ENCODE measurements at places on chromosomes 13 and 19.

- no peak for DNase-seq
Observed at GRCh38 chr13:32545083-32545482, 6.5 kb upstream of the N4BP2L2 start.

DNA sequence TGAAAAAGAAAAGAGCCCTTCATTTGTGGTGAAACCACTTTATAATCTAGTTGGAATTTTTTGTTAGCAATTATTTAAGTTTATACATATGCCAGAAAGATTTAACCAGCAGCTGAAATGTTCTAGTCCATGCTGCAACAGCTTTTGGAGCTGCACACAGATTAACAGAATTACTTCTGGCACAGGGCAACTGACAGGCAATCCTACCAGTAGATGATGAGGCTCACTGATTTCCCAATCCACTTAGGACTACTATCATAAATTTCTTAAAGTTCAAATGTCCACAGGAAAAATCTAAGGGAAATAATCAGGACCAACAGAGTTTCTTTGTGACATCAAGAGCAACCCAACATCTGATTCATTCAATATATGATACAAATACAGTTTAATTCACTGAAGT, 78.8 kb downstream of the CRYL1 start:
- no peak for DNase-seq

DNA sequence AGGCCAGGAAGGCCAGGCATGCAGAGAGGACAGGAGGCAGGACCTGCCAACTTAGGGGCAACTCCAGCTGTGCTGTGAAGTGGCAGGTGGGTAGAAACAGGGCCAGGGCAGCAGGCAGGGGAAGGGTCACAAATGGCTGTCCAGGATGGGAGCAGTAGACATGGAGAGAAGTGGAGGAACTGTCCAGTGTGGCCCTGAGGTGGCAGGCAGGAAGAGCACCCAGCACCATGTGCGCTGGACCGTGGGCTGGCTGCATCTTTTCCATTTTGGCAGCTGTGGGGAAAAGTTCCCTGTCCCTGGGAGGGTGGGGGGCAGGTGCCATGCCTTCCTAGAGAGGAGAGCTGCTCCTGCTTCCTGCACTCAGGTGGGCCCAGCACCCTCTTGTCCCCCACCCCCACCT, 13.8 kb downstream of the DEDD2 start:
- no peak for DNase-seq

- no peak for DNase-seq
Observed at GRCh38 chr19:44876930-44877535, 14.0 kb upstream of the TOMM40 start.

- no peak for DNase-seq
Observed at GRCh38 chr13:33394294-33394932, 108.9 kb upstream of the STARD13 start.

- no peak for DNase-seq
Observed at GRCh38 chr13:77310579-77311279, 16.2 kb downstream of the MYCBP2 start.

- no peak for DNase-seq
Observed at GRCh38 chr13:62537593-62537992, 1121.9 kb upstream of the PCDH20 start.

- DNase-seq, result no peak
Observed at GRCh38 chr19:15021286-15022007, 27.8 kb upstream of the CASP14 start.

- no peak for DNase-seq
Observed at GRCh38 chr19:36987091-36987490, 71.0 kb downstream of the ZNF568 start.

DNA sequence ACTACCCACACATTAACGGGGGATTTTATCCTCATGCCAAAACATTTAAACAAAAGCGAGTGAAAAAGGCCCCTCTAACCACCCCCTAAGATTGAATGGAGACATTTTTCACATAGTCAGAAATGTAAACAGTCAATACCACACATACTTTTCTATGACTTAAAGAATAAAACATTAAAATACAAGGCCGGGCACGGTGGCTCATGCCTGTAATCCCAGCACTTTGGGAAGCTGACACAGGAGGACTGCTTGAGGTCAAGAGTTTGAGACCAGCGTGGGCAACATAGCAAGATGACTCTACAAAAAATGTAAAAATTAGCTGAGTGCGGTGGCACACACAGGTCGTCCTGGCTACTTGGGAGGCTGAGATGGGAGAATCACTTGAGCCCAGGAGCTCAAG, 47.3 kb downstream of the MPHOSPH8 start:
- DNase-seq, result no peak

GRCh38 chr13:25881971-25882451, 169.8 kb downstream of the SHISA2 start:
- DNase-seq, result no peak

GRCh38 chr19:58091251-58091995, 6.6 kb downstream of the ZSCAN18 start:
- DNase-seq, result no peak

DNA sequence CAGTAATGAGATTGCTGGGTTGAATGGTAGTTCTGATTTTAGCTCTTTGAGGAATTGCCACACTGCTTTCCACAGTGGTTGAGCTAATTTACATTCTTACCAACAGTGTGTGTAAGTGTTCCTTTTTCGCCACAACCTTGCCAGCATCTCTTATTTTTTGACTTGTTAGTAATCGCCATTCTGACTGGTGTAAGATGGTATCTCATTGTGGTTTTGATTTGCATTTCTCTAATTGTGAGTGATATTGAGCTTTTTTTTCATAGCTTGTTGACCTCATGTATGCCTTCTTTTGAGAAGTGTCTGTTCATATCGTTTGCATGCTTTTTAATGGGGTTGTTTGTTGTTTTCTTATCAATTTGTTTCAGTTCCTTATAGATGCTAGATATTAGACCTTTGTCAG, 245.0 kb downstream of the MTUS2 start:
- no peak for DNase-seq

DNA sequence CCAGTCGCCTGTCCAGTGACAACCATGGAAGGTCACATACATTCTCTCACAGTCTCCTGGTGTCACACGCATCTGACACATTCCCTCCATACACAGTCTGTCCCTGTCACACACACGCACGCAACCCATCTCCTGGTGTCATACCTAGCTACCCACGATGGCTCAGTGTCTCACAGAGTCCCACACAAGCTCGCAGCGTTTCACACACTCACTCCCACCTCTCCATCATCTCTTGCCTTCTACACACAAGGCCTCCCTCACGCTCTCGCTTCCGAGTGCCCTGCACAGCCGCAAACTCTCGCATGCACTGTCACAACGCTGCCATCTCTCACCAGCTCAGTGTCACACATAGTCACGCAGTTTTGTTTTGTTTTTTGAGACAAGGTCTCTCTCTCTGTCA, 1.2 kb upstream of the GNG8 start:
- DNase-seq, result no peak

DNA sequence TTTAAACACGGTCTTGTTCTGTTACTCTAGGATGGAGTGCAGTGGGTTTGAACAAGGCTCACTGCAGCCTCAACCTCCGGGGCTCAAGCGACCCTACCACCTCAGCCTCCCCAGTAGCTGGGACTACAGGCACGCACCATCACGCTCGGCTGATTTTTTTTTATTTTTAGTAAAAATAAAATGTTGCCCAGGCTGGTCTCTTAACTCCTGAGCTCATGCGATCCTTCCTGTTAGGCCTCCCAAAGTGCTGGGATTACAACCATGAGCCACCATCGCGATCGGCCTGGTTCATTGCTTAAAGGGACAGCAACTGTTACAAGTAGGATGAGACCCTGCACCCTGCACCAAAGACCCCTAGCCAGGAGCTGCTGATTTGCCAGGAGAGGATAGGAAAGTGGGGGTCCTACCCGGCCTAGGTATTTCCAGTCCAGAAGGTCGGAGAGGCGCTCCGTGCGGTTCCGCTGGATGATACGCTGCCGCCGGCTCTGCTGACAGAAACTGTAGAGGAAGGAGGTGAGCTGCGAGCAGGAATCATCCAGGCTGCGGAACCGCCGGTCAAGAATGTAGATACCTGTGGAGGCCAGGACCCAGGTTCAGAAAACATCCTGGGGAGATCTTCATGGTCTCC, 5.1 kb downstream of the FTL start:
- no peak for DNase-seq

DNA sequence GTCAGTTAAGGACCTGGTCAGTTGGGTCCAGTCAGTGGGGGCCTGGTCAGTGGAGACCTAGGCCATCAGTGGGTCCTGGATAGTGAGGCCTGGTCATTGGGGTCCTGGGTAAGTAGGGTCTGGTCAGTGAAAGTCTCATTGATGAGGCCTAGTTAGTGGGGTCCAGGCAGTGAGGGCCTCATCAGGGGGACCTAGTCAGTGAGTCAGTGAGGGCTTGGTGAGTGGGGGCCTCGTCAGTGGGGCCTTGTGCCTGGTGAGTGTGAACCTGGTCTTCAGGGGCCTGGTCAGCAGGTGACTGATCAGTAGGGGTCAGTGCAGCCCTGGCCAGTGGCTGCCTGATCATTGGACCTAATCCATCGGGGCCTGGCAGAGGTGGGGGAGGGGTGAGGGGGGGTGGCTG, 42.6 kb upstream of the TPM4 start:
- DNase-seq, result no peak

DNA sequence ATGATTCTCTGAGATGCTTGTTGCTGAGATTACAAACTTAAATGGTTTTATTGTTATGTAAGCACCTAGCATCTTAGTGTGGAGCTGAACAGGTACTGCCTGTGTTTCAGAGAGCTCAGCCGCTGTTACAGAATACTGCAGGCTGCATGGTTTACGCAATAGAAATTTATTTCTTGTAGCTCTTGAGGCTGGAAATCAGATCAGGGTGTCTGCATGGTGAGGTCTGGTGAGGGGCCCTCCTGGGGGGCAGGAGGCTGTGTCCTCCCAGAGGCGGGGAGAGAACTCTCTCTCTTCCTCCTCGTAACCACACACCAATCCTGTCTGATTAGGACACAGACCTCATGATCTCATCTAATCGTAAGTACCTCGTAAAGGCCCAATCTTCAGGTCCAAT, 13.1 kb downstream of the ATP11A start:
- no peak for DNase-seq

GRCh38 chr19:51415187-51415586, 2.3 kb downstream of the SIGLEC10 start:
- DNase-seq, result no peak

- no peak for DNase-seq
Observed at GRCh38 chr13:30618930-30619279, 1.2 kb downstream of the USPL1 start.

DNA sequence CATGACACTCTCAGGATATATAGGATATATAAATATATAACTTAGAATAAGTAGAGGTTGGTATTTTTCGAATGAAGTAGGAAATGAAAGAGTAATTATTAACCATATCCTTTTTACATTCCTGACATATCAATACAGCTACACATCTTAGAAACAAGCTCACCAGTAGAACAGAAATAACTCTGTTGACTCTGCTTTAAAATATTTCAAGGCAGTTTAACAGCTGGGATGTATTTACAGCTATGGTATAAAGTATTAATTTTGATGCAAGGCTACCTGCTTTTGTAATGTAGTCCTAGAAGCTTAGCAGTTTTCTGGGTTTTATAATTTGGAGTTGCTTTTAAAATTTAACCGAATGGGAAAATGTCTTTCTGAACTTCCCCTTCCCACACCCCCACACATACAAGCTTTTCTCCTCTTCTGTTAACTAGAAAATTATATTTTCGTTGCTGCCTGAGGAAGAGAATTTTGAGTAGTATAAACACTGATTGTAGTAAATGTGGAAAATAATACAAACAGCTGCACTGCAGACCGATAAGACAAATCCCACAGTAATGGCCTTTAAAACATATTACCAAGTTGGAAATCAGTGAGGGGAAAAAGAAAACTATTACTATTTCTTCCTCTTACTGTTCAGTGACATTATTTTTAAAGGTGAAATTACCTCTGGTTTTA, 147.7 kb downstream of the GGACT start:
- no peak for DNase-seq

DNA sequence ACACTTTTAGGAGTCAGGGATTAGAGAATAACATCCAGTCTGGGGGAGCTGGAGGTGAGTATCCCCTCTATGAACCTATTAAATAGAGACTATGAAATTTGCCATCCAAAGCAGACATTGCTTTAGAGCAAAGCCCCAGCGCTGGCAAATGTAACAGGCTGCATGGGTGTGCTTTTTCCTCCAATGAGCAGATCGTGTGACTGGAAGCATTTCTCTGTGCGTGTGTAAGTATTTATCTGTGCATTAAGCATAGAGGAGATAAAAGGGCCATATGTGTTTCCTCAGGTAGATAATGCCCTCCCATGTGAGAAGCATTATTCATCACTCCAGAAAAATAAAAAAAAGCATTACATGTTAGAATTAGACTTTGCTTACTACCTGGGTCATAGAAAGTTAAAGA, 924 bp downstream of the TNFSF13B start:
- no peak for DNase-seq

- no peak for DNase-seq
Observed at GRCh38 chr19:18833141-18833476, 1.4 kb downstream of the UPF1 start.

GRCh38 chr13:49655906-49656305, 27.6 kb downstream of the ARL11 start:
- no peak for DNase-seq

- no peak for DNase-seq
Observed at GRCh38 chr13:52786766-52787165, 47.1 kb upstream of the CNMD start.

- no peak for DNase-seq
Observed at GRCh38 chr19:49718511-49718910, 27.6 kb downstream of the CPT1C start.

GRCh38 chr13:113547238-113547971, 37.1 kb upstream of the TFDP1 start:
- DNase-seq, result no peak

DNA sequence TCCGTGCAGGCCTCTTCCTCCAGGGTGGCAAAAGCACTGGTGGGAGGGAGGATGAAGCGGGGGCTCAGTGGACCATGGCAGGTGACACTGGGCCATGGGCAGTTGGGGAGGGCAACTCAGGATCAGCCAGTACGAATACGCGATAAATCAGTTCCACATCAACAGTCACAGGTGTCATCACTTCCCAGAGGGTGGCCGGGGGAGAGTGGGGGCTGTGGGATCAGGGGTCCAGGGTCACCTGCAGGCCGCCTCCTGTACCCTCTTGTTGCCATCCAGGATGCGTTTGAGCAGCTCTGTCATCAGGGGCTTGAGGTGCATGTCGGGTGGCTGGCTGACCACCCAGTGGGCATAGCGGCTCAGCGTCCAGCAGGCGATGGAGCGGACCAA, 9.9 kb upstream of the FBXW9 start:
- no peak for DNase-seq

GRCh38 chr13:40153516-40153915, 498.1 kb downstream of the COG6 start:
- DNase-seq, result no peak

DNA sequence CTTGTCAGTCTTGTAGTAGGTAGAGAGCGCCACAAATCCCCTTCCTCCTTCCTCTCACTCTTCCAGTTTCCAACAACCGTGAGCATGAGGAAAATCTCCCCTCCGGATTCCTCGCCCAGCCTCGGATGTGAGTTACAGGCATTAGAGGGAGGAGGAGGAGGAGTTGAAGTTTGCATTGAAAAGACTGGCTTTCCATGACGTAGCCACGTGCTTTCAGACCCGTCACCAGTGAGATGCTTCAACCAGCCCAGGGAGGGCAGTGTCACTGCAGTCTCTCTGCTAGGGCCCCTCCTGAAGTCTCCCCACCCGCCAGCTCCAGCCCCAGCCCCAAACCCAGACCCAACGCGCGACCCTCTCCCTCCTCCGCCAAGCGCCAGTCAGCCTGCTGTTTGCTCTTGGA, 442 bp upstream of the FGF14 start:
- DNase-seq, result no peak

- no peak for DNase-seq
Observed at GRCh38 chr13:31227063-31227462, 27.3 kb downstream of the B3GLCT start.

- DNase-seq, result no peak
Observed at GRCh38 chr13:49530457-49530856, 34.7 kb downstream of the PHF11 start.

All from Panc1 (cell line).